Uterus (tissue), 4 donors: ENCODE measurements at places on chromosomes 1 and 21.

- DNase-seq = no peak
These were observed 18.9 kb downstream of the SDE2 start for GRCh38 chr1:225980005-225980836.

DNA sequence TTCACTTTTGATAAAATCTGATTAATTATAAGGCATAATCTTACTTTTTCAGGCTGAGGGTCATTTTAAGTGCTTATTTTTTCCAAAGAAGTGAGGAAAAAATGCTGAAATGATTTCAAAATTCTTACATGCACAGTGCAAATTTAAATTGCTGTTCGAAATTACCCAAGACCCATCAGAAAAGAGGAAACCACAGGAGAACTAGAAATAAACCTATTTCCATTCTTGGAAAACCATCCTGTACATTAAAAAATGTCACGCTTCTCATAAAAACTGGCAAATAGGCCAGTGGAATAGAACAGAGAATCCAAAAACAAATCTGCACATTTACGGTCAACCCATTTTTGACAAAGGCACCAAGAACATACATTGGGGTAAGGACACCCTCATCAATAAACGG lies 414.9 kb downstream of the SMYD3 start:
- DNase-seq = no peak

DNA sequence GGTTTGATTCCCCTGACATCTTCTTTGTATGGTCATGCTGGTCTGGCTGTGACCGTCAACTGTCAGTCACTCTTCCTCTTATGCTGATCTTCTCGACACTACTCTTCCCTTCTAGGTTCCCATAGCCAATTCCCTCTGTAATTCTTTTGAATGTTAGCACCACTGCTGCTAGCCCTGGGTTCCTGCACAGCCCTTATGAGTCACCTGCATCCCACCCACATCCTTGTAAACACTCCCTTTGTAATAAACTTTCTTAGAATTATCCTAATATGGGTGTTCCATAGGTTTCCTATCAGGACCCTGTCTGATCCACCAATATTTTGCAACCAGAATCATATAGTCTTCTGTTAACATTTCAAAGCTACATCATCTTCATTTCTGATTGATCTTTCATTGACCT lies 37.1 kb downstream of the JUN start:
- no peak for DNase-seq

DNA sequence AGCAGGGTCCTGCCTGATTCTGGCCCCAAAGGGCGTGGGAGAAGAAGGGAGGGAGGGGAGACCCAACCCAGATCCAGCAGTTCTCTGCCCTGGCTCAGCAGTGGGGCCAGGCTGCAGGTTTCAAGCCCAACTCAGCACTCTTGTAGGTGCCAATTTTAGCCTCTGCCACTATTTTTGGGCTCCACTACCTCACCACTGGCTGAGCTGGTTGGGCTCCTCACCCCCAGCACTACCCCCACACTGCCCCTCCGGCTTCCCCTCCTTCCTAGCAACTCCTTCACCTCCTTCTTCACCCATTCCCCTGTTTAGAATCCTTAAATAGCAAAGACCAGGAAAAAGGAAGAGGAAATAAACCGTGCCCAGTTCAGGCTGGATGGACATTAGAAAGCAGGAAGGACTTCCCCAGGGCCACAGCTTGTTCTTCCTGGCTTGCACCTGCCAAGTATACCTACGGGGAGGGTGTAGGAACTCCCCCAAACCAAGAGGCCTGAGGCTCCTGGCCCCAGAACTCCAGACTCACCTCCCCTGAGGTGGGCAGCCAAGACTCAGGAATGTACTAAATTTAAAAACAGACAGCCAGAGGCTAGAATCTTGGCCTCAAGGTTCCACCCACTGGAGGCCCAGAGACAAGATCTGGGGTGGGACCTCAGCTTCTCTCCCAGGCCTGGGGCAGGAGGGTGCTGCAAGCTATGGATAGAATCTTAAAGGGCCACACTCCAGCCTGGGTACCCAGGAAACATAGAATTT lies 1.4 kb upstream of the ARHGEF2 start:
- peak; percentile 70 for DNase-seq
